ENCODE measurements at places on chromosomes 12 and 14.

DNA sequence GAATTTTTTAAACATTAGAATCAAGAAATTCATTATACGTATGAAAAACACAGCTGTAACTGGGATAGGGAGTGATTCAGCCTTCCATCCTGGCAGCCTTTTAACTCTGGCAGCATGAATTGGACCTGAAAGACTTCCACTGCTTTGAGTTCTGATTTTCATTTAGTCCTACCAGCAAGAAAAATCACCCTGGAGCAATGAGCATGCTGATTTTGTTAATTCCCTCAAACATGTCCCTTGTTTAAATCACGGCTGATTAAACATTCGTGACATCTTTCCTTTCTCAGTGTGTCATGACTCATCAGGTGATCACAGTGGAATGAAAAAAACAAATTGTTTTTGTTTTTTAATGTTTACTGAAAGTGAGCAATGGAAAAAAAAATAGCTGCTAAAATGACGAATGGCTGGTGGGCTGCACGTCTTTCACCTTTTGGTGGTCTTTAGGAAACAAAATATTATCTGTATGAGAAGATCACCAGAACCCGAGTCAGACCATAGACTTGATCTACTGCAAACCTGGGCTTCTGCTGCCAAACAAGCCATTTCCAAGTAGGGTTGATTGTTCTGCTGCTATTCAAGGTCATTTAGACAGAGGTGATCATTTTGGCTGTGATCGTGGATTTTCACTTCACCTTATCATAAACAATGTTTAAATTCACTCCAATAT, 67.0 kb upstream of the CAND1 start:
- no peak for DNase-seq

- no peak for DNase-seq
Measured at GRCh38 chr14:92575061-92575747, 61.6 kb downstream of the RIN3 start.

DNA sequence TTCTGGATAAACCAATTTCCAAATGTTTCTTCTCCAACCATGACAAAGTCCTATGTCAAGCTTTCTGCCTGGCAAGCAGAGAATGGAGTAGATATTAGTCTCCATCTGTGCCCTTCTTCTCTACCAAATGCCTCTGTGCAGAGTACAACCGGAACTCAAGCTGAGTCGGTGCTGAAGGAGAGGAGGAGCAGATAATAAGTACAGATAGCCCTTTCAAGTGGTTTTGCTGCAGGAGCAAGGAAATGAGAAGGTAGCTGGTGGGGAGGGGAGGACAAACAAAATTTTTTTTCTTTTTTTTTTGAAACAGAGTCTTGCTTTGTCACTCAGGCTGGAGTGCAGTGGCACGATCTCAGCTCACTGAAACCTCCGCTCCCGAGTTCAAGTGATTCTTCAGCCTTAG, 14.2 kb upstream of the HELB start:
- DNase-seq, result no peak

DNA sequence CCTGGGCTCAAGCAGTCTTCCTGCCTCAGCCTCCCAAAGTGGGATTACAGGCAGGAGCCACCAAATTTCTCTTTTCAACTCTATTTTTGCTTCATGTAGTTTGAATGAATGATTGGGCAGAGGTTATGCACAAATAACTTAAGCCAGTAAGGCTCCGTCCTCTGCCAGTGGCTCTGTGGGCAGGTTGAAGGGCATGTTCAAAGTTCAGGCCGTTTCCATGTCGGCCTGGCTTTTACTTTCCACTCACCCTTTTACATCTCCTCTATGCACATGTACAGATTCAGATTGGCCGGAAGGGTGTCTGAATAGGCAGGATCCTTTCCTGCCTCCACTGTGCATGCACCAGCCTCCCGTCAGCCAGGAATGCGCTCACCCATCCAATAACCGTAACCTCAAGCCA, 132.3 kb downstream of the EML1 start:
- no peak for DNase-seq

- DNase-seq, result no peak
Measured at GRCh38 chr12:29667011-29667410, 116.7 kb downstream of the TMTC1 start.

GRCh38 chr12:63302269-63302940, 151.4 kb upstream of the AVPR1A start:
- DNase-seq, result no peak

GRCh38 chr12:54005853-54006558, 2.8 kb upstream of the HOXC8 start:
- DNase-seq, result peak; percentile 97

DNA sequence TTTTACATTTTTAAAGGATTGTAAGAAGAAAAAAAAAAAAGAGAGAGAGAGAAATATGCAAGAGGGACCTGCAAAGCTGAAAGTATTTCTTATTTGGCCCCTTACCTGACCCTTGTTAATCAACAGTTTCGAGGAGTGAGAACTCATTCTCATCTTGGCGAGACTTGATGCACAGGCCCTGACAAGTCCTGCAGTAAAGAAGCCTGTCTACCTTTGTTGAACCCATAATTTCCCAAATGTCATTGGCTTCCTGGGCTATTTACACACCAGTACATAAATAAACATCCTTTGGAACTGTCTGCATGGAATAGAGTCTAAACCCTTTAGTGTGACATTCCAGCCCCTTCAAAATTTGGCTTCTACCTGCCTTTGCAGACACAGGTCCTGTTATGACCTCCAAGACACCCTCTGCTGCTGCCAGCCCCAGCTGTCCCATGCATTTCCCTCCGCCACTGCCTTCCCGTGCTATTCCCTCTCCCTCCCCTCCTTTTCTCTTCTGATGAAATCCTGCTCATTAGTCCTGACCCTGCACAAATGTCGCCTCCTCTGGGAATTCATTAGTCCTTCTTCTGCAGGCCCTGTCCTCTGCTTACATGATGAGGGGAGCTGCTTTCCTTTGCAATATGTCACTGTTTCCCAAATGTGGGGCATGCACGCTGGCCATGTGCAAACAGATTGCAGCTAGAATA, 35.1 kb downstream of the MYL2 start:
- no peak for DNase-seq

DNA sequence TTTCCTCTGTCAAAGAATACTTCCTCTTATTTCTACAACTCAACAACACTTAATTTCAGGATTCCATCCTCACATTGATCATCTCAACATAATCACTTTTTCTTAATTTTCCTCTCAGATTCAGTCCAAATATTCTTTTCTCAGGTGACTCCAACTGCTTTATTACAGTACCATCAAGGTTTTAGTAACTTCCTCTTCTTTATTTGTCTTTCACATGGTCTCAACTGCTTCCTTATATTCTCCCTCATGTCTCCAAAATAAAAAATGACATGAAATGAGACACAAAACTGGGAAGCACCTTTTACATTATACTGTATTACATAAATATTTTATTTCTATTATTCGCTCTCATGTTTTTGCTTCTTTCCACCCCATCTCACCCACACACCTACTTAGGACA, 55.5 kb downstream of the PPP2R5E start:
- DNase-seq, result no peak

GRCh38 chr12:32025906-32026305, 66.7 kb downstream of the RESF1 start:
- no peak for DNase-seq

DNA sequence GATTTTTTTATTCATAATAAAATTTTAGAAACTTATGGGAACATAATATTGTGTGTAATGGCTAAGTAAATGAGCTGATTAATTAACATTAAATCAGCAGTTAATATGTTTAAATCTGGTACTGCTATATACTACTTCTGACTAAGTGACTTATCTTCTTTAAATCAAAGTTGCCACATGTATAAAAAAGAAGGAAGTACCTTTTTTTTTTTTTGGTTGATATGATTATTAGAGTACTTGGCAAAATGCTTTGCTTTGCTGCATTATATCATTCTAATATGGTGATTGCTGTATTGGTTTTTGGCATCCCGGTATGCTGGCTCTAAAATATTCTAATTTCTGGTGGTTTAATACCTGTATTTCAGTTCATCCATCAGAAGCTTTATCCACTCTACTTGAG, 319.1 kb upstream of the RGS6 start:
- DNase-seq, result no peak

DNA sequence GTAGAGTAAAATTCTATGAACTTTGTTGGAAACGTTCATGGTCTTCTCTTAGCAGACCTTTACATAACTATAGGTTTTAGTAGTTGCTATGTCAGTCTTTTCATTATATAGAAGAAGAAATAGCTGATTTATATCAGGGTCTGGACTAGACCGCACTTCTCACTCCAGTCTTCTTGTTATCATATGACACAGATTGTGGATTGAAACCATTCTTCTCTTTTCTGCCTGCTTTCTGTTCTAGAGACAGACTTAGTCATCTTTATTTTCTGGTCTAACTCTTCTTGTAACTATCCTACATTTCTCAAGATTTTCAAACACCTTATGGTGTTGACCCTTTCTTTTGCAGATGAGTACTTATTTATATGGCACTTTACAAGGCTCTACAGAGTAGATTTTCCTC, 55.7 kb downstream of the PCNX1 start:
- DNase-seq, result no peak

DNA sequence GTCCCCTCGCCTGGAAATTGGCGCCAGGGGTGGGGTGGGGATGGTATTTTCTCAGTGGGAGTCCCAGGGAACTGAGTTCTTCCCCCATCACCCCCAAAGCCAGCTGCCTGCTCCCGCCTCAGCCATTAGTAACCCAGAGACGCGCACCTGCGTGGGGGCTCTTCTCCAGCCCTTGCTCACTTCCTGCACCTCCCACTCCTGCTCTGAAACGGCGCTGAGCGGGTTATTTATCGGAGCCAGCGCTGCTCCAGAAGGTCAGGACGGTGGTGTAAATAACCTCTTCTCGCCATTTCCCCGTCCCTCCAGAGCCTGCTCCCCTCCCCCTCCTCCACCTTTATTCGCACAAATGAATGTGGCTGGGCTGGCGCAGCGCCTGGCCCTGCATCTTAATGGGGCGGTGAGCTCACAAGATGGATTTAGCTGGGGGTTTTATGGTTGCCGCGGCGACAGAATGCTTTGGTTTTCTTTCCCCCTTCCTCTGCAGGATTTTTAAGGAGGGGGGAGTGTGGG, 12.2 kb downstream of the GPR84 start:
- DNase-seq, result peak; percentile 78

DNA sequence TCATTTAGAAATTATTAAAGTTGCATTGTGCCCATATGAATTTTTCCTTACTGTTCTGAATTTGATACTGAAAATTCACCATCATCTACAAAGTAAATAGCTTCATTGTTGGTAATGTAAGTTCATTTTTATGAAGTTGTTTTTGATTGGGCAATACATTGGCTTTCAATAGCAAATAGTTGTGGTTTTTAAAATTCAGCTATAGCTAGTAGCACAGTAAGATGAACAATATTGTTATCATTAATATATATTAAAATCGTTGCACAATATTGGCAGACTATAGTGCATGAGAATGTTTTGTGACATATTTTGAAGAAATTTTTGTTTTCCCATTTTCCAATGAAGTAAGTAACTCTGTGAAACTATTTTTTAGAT, 575.0 kb downstream of the PRKD1 start:
- no peak for DNase-seq

GRCh38 chr12:6767353-6768319, 1.5 kb downstream of the PTMS start:
- peak; percentile 70 for DNase-seq

GRCh38 chr14:23896609-23897153, 56.9 kb upstream of the DHRS4 start:
- DNase-seq, result no peak

DNA sequence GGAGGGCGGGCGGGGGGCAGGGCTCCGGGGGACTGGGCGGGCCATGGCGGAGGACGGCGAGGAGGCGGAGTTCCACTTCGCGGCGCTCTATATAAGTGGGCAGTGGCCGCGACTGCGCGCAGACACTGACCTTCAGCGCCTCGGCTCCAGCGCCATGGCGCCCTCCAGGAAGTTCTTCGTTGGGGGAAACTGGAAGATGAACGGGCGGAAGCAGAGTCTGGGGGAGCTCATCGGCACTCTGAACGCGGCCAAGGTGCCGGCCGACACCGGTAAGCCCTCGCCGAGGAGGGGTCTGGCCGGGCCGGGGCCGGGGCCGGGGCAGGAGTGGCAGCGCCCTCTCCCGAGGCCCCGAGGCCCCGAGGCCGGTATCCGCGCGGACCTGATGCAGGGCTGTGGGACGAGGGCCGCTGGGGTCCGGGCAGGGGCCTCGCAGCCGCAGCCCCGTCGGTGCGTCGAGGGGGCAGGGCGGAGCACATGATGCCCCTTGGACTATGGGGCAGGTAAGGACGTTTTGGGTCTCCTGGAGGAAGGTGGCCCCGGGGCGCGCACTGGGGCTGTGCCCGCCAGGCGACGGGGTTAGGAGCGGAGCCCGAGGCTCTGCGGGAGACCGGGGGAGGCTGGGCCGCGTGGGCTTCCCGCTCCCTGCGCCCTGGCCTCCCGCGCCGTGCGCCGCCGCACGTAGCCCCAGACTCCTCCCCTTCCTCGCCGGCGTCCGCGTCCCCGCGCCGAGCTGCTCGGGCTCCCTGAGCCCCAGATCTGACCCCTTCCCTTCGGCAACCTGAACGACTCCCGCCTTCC, at the start of gene TPI1:
Gene TPI1 (plus strand): TSS at position 119 of the 798 bp plus-strand sequence. CDS start 36 bp downstream, at position 155.
- DNase-seq, result peak; percentile 99

GRCh38 chr12:11684393-11684792, 34.9 kb downstream of the ETV6 start:
- no peak for DNase-seq

- DNase-seq, result peak; percentile 79
Measured at GRCh38 chr12:57089271-57090245, 644 bp downstream of the NAB2 start.

DNA sequence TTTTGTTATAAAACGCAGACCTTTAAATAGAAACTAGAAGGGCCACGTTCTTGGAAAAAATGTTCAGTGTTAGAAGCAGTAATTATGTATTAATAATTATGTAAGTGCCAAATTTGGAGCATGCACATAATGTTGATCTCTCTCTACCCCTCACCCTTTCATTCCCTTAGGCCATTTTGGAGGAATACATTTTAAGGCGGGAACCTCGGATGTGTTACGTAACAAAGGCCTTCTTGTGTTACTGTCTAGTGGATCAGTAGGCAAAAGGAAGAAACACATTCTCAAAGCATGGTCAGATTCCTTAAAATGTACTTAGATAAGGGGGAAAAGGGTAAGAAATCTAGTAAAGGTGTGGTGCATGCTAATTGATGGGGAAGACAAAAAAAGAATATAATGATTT, 52.7 kb downstream of the RASSF3 start:
- no peak for DNase-seq

DNA sequence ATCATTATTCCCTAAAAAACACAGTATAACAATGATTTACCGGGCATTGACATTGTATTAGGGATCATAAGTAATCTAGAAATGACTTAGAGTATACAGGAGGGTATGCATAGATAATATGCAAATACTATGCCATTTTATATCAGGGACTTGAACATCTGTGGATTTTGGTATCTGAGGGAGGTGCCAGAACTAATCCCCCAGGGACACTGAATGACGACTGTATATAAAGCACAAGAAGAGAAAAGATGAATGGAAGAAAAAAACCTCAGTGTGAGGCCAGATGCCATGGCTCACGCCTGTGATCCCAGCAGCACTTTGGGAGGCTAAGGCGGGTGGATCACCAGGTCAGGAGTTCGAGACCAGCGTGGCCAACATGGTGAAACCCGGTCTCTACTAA, 25.5 kb upstream of the COX6A1 start:
- no peak for DNase-seq
